Activated CD4-positive, alpha-beta T cell treated with anti-CD3 and anti-CD28 coated beads for 48 hours (primary cell): ENCODE measurements at places on chromosomes 3 and 15.

DNA sequence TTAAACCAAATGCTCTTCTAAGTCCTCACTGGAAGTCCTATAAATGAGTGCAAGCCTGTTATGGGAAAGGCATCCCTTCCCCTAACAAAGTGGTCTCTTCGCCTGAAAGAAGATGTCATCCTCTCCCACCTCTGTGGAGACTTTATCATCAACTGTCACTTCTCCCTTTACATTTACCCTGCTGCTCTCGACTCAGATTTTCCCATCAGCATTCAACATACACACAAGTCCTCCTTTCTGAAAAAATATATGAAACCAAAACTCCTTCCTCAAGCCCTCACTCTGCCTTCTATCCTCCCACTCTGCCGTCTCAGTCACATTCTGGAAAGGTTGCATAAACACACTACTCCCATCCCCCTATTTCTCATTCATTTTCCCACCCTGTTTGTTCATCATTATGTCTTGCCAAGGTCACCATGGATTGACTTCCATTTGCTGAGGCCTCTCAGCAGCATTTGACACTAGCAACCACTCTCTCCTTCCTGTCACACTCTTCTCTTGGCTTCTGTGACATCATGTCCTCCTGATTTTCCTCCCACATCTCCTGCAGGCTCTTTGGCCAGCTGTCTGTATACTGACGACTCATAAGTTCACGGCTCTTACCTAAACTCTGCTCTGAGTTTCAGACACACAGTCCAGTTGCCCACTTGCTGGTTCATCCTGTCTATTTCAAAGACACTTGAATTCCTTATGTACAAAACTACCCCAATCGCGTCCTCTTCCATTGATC, 70.3 kb upstream of the SMAD3 start:
- no peak for DNase-seq

DNA sequence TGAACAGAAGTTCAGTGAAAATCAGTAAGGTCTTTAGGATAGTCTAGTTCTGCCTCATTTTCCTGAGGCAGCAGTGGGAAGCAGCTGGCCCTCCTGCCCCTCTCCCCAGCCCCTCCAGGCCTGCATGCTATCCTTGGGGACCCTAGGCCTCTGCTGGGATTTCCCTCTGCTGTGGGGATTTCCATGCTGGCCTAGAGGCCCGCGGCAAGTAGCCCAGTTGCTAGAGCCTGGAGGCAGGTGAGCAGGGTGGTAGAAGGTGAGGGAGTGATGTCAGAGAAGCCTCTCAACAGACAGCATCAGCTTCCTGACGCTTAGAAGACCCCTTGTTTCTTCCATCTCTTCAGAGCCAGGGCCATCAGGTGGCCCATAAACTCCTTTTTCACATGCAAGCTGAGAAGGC, 305.8 kb upstream of the THBS1 start:
- no peak for DNase-seq

- no peak for DNase-seq
Measured at GRCh38 chr3:37505415-37505814, 331.0 kb upstream of the LRRFIP2 start.

DNA sequence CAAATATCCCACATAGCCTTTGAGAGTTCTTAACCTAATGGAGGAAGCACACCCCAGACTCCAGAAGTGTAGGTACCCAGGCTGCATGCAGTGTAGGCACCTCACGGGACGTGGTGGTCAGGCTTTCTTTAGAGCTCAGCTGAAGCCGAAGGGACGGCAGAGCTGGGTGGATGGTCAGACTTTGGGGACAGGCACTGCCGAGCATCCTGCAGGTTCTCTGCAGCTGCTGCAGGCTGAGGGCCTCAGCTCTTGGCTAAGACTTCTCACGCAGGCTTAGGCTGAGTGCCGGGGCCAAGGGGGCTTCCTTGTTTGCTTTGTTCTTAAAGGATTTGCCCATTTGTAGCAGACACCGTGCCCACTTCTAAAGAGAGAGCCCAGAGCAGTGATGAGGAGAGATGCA, 177.0 kb downstream of the RAB11A start:
- DNase-seq = no peak

- DNase-seq = no peak
Measured at GRCh38 chr3:102165367-102165766, 269.4 kb upstream of the ZPLD1 start.

DNA sequence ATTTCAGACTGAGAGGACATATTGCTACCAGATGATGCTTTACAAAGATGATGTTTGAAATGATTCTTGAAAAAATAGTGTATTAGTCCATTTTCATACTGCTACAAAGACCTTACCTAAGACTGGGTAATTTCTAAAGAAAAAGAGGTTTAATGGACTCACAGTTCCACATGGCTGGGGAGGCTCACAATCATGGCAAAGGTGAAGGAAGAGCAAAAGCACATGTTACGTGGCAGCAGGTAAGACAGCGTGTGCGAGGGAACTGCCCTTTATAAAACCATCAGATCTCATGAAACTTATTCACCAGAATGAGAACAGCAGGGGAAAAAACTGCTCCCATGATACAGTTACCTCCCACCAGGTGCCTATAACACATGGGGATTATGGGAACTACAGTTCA, 658.4 kb upstream of the CFAP20DC start:
- no peak for DNase-seq

DNA sequence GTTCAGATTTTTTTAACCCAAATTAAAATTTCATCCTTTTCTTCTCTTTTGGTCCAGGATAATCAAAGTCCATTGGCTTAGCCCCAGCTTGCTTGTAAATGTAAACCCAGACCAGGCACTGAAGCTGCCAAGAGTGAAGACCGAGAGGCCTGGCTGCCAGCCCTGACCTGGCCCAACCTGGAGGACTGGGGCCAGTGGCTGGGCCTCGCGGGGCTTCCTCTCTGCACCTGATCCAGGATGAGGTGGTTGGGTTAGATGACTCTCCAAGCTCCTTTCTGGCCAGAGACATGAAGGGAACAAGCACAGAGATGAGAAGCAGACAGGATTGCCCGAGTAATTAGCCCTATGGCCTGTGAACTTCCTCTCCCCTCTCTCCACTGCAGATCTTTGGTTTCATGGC, 50.6 kb downstream of the CMTM6 start:
- DNase-seq = no peak

GRCh38 chr3:131192701-131193100, 166.0 kb downstream of the NEK11 start:
- DNase-seq = no peak

GRCh38 chr3:81761904-81762580, 597 bp upstream of the GBE1 start:
- DNase-seq = no peak

DNA sequence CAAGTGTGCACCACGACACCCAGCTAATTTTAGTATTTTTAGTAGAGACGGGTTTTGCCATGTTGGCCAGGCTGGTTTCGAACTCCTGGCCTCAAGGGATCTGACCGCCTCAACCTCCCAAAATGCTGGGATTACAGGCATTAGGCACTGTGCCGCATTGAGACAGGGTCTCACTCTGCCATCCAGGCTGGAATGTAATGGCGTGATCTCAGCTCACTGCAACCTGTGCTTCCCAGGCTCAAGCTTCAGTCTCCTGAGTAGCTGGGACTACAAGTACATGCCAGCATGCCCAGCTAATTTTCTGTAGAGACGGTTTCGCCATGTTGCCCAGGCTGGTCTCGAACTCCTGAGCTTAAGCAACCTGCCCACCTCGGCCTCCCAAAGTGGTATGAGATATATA, 51.6 kb downstream of the ACAD9 start:
- no peak for DNase-seq

- DNase-seq = peak; percentile 86
Measured at GRCh38 chr15:74906450-74907162, at the start of gene FAM219B. FAM219B (minus strand) TSS chr15:74906851; CDS start chr15:74906800, 51 bp downstream.

GRCh38 chr3:98596541-98597500, 3.4 kb upstream of the CPOX start:
- DNase-seq = no peak

GRCh38 chr3:141266797-141267555, 35.4 kb downstream of the PXYLP1 start:
- peak; percentile 42 for DNase-seq
